ENCODE measurements at places on chromosomes 6 and 20.

DNA sequence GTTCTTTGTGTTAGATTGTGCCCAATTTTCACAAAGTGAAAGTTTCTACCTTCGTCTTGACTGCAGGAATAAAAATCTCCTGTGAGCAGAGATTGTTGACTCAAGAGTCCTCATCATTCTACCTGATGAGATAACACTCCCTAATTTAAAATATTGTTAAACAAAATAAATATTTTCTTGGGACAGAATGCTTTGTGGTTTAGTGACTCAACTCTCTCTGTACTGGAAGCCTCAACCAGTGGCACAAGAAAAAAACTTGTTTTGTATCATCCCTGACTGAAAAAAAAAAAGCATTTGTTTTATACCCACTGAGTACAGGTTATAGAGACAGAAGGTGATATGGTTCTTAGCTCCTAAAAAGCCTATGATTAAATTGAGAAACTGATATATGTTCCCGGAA, 78.9 kb downstream of the CRYBG1 start:
- no peak for DNase-seq

DNA sequence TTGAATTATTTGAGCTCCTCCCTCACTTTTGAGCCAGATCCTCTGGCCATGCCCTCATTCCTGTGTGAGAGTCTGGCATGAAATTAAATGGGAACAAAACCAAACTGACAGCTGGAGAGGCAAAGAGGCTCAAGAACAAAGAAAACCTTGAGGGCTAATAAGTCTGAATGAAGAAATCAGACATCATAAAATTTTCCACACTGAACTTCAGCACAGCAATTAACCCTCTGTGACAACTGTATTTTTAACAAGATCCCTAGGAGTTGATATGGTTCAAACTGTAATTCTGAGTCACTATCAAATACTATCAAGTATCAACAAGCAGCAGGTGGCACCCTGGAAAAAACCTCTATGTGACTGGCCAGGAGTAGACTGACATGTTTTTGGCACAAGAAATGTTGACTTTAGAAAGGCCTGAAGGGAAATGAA, 109.4 kb upstream of the EMILIN3 start:
- no peak for DNase-seq

- DNase-seq = no peak
Measured at GRCh38 chr6:147201885-147202515, 2.2 kb upstream of the STXBP5 start.

- DNase-seq = no peak
Measured at GRCh38 chr20:53208110-53208832, 236.1 kb downstream of the TSHZ2 start.

GRCh38 chr6:127199470-127199869, 67.2 kb upstream of the RNF146 start:
- no peak for DNase-seq

GRCh38 chr6:126914172-126914571, 204.3 kb upstream of the RSPO3 start:
- no peak for DNase-seq

DNA sequence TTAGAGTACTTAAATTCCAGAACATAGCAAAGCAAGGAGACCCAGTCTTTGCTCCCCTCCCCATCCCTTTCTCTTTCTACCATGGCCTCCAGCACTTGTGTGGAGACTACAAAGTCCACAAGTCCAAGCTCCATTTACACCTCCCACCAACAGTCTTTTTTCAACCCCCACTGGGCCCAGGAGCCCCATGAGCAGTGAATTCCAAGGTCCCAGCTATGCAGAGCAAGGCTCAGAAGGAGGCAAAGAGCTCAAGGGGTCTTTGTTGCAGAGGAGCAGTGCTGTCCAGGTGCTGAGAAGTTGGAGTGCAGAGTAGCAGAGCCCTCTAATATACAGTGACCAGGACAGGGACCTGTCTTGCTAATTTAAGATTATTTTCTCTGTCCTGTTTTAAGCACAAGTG, 9.0 kb downstream of the PAK5 start:
- no peak for DNase-seq
